ENCODE measurements at places on chromosomes 11 and 22.

- no peak for DNase-seq
Observed at GRCh38 chr11:13885083-13885482, 77.4 kb upstream of the SPON1 start.

- no peak for DNase-seq
Observed at GRCh38 chr11:12792018-12792417, 117.8 kb downstream of the TEAD1 start.

GRCh38 chr11:131511794-131512193 lies 141.4 kb downstream of the NTM start:
- no peak for DNase-seq

DNA sequence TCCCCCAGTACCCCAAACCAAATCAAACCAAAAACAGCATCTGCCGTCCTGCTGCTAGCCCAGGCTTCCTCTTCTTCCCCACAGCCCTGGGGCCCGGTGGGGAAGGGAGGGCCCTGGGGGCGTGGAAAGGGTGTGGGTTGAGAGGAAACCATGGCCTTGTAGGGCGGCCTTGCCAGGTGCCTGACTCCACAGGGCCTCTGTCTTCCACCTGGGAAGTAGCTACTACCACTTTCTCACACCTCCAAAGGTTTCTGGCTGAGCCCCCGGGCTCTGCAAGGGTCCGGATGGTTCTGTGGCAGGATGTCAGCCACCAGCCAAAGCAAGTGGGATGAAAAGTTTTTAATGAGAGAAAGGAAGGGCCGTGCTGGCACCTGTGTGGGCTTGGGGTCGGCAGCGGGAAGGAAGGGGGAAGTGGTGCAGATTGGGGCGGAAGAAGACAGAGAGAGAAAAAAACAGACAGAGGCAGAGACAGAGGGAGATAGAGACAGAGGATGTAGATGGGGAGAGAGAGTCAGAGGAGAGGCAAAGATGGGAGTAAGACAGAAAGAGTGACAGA lies 10.5 kb downstream of the TPST2 start:
- no peak for DNase-seq

DNA sequence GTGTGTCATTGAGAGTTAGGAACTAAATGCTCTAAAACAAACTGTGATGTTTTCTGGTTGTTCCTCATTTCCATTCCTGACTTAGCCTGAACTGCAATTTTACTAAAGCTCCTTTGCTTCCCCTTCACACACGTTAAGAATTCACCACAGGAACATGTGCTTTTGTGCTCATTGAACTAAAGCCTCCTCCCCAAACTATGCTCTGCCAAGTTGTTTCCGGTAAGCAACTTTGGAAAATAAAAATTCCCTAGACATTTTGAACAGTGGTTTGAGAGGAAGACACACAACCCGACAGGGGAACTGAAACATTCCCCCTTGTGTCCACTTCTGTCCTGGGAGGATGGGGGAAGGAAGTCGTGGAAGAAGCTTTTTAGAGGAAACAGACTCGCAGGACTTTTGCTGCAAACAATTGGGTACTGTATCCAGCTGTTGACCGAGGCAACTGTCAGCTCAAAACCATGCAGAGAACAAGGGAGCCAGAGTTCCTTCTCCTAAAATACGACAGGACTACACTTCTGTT lies 66.9 kb downstream of the GAB2 start:
- no peak for DNase-seq

DNA sequence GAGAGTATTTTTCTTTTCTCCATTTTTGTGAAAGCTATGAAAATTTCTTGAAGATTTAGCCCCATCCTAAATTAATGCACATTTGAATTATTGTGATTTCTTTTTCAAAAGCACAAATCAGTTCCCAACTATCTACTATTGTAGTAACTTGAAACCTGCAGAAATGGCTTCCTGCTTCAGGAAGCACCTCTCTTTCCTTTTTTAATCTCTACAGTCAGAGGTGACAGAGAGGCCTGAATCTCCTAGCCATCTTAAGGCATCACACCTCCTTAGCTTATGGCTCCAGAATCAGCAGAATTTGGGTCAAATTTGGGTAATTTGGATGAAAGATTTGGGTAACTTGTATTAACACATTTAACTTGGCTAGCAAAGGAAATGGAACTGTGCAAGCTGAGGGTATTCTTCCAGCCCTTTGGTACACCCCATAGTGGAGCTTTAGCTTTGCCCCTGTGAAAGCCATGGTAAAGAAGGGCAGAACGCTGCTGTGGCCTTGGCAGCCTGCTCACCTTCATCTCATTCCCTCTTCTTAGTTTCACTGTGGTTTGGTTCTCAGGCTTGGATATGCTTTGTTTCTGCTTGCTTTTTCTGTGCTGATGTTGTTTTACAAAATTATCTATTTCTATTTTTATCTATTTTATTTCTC lies 16.2 kb downstream of the TBCEL start:
- no peak for DNase-seq

- DNase-seq: no peak
Observed at GRCh38 chr11:2808850-2809846, 76.4 kb downstream of the CDKN1C start.

- no peak for DNase-seq
Observed at GRCh38 chr11:93330446-93330984, at the start of gene DEUP1. Gene DEUP1, plus strand, starts transcription at chr11:93330742. Its CDS starts 1,518 bp downstream, at chr11:93332260.

DNA sequence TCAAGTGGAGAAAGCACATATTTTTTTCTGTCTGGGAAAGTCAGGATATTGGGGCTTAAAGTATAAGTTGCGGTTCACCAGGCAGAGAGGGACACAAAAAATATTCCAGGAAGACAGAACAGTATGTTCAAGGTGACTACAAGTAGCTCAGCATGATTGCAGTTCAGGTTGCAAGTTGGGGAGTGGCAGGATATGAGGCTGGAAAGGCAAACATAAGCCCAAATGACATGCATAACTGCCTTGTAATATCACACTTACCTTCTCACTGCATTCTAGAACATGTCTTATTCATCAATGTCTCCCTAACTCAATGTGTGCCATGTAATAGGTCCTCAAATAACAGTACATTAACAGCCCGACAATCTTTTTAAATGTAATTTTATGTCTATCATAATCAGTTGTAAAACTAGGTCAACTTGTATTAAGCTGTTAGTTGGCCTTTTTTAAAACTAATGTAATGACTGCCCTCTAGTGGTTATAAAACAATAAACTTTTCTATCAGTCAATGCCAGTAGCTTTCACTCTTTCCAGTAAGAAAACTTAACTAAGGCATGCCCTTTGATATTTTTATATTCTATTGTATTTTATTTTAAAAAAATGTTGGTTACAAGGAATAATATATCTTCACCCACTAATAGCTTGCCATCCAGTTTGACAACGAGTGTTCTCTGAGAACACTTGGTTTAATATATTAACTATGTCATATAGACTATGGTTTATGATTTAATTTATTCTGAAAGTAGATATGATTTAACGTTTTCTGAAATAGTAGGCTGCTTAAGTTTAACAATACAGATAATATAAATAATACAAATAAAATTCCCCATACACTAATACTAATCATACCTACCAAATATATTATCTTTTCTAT lies 39.4 kb upstream of the CFAP300 start:
- no peak for DNase-seq

- DNase-seq: no peak
Observed at GRCh38 chr11:44611687-44612434, 46.4 kb downstream of the CD82 start.

DNA sequence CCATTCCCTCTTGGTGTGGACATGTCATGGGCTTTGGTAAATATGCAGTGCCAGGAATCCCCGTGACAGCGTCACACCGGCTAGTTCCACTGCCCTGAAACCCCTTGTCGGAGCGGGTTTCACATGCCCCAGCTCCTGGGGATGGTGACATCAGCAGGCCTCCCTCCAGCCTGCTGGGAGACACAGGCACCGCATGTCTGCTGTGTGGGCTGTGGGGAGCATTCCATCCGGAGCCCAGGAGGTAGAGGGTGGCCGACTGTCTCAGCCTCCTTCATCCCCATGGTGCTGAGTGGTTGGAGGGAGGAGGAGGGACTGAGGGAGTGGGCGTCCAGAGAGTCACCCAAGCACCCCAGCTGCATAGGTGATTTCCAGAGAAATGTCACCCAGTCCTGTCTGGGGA lies 1161.1 kb downstream of the BRD1 start:
- no peak for DNase-seq

DNA sequence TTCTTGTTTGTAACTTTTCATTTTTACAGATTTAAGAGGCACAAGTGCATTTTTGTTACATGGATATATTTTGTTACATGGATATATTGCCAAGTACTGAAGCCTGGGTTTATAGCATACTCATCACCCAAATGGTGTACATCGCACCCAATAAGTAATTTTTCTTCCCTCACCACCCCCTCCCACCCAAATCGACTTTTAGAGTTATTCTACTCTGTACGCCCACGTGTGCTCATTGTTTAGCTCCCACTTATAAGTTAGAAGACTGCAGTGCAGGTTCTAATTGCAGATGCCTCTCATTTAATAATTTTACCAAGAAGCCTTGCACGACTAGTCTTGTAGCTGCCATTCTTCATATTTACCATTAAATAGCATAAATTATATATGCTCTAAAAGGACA lies 20.5 kb upstream of the VWA5A start:
- no peak for DNase-seq

- no peak for DNase-seq
Observed at GRCh38 chr11:128235958-128236357, 351.4 kb downstream of the ETS1 start.

DNA sequence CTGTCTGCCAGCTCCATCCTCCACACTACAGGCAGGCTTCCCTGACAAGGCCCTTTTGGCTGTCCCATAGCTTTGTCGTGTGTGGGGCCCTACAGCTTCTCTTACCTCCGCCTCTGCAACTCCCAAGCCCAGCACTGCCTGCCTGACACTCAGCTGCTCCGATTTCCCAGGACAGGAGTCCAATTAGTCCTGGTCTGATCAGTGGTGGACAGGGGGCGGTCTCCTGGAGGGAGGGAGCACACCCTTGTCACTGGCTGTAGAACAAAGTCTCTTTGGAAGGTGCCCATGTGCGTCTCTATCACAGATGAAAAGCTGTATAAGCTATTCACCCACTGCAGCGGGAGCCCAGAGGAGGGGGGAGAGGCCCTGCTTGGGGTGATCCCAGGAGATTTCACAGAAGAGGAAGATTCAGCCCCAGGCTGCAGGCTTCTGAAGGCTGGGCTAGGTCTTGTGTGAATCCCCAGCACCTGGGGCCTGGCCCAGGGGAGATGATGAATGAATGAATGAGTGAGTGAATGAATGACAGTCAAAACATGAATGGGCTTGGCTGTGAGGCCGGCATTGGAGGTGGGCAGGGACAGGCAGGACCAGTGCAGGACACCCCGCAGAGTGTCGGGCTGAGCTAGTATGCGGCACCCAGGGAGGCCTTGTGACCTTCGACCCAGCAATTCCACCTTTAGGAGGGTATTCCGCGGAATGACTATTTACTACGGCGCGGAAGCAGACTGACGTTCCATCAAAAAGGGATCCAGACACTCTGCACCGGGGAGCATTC lies 142.4 kb downstream of the CACNA1I start:
- no peak for DNase-seq

GRCh38 chr11:9263840-9264315 lies 1.3 kb downstream of the DENND5A start:
- no peak for DNase-seq

GRCh38 chr22:37986371-37986770 lies 2.0 kb upstream of the SOX10 start:
- DNase-seq: no peak

DNA sequence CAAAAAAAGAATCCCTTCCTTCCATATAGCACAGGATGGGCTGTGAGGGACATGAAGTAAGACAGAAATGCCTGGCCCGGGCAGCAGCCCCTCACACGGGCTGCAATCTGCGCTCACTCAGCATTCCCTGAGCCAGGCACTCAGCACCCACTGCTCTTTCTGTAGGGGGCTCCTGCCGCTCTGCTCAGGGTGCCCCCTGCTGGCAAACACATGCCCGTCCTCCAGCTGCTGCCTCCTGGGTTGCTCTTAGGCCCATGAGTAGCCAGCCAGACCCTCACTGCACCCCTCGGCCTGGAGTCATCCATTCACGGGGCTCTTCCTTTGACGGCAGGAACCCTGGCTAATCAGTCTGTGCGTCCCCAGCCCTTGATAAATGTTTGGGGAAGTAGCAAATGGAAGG lies 6.9 kb downstream of the MCAT start:
- DNase-seq: no peak

DNA sequence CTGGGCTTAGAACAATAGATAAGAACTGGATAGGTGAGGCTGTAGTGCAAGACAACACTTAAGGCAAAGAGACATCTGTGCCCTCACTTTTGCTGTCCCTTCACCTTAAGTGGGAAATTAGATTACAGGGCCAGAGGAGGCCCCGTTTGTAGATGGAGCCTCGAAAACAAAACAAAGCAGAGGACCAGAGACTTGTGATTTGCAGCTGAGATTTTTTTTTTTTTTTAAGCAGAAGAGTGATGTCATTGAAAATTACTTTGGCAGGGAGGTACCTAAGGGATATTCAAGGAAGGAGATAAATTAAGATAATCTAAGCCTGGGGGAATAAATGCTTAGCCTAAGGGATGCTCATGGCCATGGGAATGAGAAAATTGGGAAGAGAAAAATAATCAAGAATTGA lies 31.4 kb downstream of the ZC3H12C start:
- DNase-seq: no peak

DNA sequence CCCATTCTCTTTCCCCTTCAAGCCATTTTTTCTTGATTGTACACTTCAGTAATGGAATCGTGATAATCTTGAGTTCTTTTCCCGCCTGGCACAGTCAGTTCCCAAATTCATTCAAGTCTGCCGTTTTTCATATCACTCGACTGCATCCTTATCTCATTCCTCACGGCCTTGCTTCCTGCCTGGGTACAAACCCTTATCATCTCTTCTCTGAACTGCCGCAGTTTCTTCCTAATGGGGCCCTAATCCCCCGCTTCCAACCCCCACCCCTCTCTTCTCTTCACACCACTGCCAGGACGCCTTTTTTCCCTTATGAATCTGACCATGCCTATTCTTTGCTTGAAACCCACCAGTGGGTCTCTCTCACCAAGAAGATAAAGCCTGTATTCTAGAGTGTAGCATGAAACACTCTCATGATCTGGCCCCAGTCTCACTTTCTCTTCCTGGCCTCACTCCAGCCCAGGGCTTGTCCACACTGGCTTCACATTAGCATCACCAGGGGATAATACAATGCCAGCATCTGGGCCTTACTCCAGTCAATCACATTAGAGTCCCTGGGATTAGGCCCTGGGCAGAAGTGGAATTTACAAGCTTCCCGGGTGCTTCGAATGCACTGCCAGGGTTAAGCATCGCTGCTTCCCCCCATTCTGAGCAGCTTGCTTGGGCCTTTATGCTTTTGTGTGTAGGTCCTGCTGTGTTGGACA lies 102.1 kb downstream of the FBXO7 start:
- DNase-seq: no peak

GRCh38 chr11:134660416-134660815 lies 248.4 kb upstream of the B3GAT1 start:
- no peak for DNase-seq

DNA sequence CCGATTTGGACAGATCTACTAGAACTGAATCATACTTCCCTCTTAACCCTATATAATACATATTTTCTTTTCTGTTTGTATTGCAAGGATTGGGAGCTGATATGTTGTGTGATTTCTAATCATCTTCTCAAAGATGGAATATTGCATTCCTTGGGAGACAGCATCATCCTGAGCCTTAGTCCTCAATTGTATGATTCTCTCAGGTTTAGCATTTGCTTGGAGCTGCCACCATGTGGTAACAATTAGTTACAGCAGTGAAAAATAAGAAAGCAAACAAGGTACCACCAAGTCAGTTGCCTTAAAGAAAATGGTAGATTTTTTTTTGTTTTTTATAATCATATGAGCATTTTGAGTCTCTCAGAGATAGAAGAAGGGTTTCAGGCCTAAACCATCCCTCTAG lies 11.9 kb downstream of the SNX19 start:
- DNase-seq: no peak

- DNase-seq: no peak
Observed at GRCh38 chr11:74205181-74205580, 34.1 kb downstream of the PPME1 start.

Measured in NCI-H187 treated with DMSO at 0.1 percent for 48 hours (cell line).